ENCODE measurements at places on chromosomes 3 and 15.
A peak's percentile ranks its signal among the peaks of the same experiment; 100 is the strongest.

- DNase-seq = no peak
These were observed 16.0 kb downstream of the SLC22A14 start for GRCh38 chr3:38297947-38298711.

DNA sequence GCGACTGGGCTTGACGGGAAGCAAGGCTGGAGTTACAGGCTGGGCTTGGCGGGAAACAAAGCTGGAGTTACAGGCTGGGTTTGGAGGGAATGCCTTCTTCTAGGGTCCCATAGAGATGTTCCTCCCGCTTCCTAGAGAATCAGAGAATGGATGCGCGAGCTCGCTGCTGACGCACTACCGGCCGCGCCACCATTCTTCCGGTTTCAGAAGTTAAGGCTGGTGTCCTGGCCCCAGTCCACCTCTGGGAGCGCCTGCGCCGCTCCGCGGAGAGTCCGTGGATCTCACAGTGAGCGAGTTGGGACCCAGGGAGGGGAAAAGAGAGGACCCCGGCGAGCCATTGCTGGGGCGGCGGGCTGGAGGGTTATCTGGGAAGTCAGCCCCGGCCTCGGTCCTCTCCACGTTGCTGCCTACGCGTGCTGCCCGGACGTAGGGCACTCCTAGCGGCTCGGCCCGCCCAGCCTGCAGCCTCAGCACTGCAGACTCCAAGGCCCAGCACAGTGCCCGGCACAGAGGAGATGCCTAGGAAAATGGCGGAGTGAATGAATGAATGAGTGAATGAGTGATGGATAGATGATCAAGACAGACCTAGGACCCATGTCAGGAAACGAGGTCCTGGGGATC, at the start of gene ZNF502:
Gene ZNF502 (plus strand): TSS at position 206 of the 621 bp plus-strand sequence. CDS start 7,602 bp downstream, outside the sequence.
- DNase-seq = peak; percentile 55

- no peak for DNase-seq
These were observed 350.3 kb upstream of the ATP10A start for GRCh38 chr15:26213427-26213826.

- no peak for DNase-seq
These were observed 111.3 kb downstream of the BBX start for GRCh38 chr3:107634099-107634489.

GRCh38 chr3:195448205-195448875, 5.5 kb upstream of the ACAP2 start:
- no peak for DNase-seq

DNA sequence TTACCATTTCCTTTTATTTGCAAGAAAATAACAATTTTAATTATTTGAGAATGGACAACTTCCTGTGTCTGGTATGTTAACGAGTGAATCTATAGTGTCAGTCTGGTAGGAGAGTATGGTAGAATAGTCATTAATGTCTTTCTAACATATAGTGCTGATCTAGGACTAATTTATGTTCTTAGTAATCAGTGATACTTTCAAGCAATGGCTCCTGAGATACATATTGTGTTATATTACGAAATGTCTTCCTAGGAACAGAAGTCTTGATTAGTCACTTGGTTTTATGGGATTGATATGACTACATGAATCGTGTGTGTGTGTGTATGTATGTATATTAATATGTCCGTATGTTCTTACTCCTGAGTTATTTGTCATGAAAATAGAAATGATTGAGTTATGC, 66.6 kb upstream of the PAQR5 start:
- no peak for DNase-seq

- DNase-seq = no peak
These were observed 270.3 kb upstream of the CFAP20DC start for GRCh38 chr3:59320080-59320479.

GRCh38 chr3:191051037-191051436, 148.0 kb upstream of the OSTN start:
- DNase-seq = peak; percentile 10

DNA sequence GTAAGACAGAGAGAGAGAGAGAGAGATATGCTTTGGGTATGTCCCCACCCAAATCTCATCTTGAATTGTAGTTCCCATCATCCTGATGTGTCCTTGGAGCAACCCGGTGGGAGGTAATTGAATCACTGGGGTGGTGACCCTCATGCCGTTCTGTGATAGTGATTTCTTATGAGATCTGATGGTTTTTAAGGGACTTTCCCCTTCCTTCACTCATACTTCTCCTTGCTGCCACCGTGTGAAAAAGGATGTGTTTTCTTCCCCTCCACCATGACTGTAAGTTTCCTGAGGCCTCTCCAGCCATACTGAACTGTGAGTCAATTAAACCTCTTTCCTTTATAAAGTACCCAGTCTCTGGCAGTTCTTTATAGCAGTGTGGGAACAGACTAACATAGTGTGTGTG, 60.3 kb downstream of the EOMES start:
- DNase-seq = no peak

GRCh38 chr15:77287385-77287784, 132.5 kb downstream of the PEAK1 start:
- no peak for DNase-seq

- no peak for DNase-seq
These were observed 105.7 kb downstream of the TPRA1 start for GRCh38 chr3:127484601-127485388.

- no peak for DNase-seq
These were observed 525.1 kb upstream of the ROBO2 start for GRCh38 chr3:76514836-76515235.

GRCh38 chr3:81195478-81195877, 566.0 kb downstream of the GBE1 start:
- DNase-seq = no peak

- peak; percentile 53 for DNase-seq
These were observed 806 bp downstream of the KLHL25 start for GRCh38 chr15:85793641-85794597.

DNA sequence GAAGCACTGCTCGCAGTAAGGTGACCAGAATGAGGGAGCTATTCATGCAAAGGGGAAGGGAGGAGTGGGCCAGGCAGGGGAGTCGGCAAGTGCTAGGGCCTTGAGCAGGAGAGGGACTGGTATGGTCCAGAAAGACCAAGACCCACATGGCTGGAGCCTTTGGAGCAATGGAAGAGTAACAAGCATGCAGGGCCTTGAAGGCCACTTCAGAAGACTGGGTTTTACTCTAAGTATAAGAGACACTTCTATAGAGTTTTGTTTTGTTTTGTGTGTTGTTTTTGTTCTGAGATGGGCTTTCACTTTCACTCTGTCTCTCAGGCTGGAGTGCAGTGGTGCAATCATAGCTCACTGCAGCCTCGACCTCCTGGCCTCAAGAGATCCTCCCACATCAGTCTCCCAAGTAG, 42.0 kb downstream of the BFSP2 start:
- DNase-seq = peak; percentile 17

DNA sequence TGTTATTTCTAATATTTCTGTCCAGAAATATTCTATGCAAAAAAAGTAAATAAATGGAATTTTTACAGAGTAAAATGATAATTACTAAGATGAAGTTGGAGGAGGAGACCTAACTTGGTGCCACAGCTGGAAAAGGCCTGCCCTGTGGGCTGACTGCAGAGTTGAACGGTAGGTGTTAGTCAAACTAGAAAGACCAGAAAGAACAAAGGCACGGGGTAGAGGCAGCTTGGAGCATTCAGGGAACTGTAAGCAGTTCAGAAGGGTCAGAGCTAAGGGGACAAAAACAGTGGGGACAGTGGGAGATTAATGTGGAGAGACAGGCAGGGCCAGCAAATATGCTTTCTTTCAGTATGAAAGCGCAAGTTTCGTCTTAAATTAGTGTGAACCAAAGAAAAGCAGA, 39.3 kb upstream of the PTPRG start:
- no peak for DNase-seq

DNA sequence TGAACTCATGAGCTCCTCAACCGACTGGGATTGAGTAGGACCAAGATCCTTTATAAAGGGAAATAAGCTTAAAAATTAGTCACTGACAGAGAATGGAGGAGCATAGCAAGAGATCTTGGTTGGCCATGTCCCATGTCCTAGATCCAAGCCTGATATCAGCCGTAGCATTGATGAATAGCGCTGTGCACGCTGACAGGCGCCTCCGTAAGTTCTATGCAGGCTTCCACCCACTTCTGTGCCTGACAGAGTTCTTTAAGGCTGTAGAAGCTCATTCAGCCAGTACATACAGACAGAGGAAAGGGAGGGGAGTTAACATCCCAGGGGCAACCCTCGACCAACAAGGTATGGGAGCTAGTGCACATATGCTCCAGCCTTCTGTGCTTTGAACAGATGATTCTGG, 251.7 kb upstream of the TBC1D5 start:
- DNase-seq = no peak

- no peak for DNase-seq
These were observed 64.5 kb downstream of the FLNB start for GRCh38 chr3:58072763-58073130.

- DNase-seq = no peak
These were observed 105.4 kb downstream of the CLASP2 start for GRCh38 chr3:33612607-33613006.

DNA sequence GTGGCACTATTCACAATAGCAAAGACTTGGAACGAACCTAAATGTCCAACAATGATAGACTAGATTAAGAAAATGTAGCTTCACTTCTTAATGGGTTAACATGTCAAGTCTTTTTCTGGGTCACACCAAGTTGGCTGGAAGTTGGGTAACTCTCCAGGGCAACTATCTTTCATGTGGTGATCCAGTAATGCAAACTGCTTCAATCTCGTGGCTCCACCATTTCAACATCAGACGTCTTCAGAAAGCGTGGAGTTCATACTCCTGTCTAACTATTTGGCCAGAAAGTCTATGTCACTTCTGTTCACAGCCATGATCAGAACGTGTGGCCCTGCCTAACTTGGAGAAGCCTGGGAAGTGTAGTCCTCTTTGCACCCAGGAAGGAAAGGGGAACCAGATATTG, 32.2 kb downstream of the DUT start:
- no peak for DNase-seq

DNA sequence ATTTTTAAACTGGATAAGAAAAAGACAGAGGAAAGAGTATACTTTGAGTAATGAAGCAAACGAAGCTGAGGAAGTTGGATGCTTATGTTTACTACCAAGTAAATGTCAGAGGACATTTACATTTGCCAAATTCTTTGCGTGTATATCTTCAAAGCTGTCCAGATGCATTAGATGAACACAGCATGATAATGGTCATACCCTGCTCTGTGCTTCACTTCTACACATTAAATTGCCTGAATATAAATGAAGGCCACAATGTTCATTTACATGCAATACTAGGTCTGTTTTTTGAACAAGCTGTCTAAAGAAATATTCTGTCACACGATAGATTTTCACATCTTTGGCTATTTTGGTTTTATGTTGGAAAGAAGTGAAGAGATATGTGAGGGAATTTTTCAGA, 405.8 kb upstream of the ADAMTS9 start:
- DNase-seq = no peak

DNA sequence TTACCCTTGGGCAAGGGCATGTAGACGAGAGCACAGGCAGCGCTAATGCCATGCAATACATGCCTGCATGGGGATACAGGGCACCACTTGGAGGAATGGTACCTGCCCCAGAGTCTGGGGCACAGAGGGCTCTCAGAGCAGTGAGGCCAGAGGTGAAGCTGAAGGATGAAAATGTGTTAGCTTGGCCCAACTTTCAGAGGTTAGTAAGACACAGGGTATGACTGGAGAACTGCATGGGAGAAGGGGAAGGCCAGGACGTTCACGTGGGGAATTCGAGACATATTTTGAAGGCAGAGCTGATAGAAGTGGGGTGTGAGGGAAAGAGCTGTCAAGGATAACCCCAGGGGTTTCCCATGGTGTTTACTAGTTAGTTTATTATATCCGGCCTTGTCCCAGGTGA, 19.6 kb downstream of the CSRNP1 start:
- DNase-seq = no peak

DNA sequence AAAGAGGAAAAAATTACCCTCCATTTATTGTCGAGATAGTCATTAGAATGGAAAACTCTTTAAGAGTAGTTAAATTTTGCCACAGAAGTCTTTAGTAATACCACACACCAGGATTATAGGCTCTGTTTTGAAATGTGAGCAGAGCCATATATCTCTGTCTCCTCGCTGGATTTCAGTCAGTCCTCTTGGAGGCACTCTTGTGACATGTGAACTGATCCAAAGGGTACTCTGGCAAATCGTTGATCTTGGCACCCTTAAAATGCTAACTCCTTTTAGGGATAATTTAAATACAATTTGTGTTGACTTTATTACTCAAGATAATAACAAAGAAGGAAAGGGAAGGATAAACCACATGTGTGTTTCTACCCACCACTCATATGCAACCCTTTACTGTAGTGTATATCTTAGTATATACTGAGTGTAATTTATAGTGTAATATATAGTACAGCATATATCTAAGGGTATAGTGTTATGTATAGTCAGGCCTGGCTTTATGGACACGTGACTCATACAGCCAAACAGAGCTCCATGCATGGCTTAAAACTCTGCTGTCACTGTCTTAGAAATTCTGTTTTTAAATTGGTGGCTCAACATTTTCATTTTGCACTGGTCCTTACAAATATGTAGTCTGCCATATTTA, 12.3 kb upstream of the KPNA4 start:
- DNase-seq = no peak

DNA sequence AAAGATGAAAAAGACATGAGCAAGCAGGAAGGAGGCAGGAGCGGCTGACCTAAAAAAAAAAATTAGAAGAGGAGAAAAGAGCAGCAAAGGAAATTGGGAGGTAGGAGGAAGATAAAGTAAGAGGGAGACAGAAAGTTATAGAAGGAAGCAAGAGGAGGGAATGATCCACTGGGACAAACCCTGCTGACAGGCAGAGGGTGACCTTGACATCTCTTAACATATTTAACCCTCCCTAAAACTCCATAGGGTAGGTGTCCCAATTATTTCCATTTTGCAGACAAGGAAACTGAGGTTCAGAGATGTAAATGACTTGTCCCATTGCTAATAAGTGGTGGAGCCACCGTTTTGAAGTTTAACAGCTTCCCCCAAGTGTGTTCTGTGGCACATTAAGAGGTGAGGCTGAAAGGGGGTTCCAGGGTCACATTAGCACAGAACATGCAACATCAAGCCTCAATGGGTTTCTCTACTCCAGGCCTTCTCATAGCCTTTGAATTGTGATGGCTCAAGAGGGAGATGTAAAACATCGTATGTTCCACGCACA, 37.4 kb upstream of the PRICKLE2 start:
- no peak for DNase-seq

DNA sequence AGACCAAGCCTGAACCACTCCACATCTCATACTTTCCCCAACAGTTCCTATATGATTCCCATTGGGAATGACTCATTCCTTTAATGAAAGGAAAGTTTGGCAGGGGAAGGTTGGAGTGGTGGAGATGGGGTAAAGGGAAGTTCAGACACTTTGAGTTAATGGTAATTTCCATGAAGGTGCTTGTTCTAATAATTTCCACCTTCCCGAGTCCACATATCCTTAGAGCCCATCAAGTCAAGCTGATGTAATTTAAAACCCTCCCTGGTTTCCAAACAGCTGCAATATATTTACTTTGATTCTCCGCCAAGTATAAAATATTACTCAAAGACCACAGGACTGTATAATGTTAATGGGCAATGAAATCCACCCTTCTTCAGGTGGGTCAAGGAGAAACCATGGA, 95.0 kb upstream of the GALNT15 start:
- DNase-seq = no peak

DNA sequence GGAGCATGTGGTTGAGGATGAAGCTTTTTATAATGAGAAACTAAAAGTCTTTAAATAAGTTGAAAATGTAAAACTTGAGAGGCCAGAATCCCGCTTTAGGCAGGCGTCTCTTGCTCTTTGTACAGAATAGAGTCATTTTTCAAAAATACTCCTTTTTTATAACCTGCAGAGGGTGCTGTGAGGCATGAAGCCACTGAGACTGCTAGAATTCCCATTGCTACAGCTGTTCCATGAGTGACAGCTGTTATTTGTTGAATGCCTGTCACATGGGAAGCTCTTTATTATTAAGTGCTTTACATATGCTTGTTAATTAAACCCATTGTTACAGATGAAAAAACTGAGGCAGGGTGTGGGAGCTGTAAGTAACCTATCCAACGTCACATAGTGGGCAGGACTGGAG, 18.5 kb downstream of the MINAR1 start:
- DNase-seq = no peak

Data from germinal center (tissue), 1 donor.